ENCODE measurements at places on chromosomes 6 and 20.

GRCh38 chr20:64152906-64153305 is 11.3 kb upstream of the MYT1 start:
- no peak for DNase-seq

GRCh38 chr6:136655239-136656014 is 105.2 kb upstream of the MAP7 start:
- DNase-seq: no peak

- DNase-seq: peak; percentile 56
Observed at GRCh38 chr20:52312132-52312729, 120.7 kb upstream of the ZFP64 start.

GRCh38 chr6:64477391-64477790 is 841.8 kb downstream of the PHF3 start:
- DNase-seq: no peak

- DNase-seq: peak; percentile 64
Observed at GRCh38 chr6:7463785-7464184, 74.2 kb downstream of the RIOK1 start.

- DNase-seq: no peak
Observed at GRCh38 chr20:3532089-3532615, 61.3 kb downstream of the ATRN start.

DNA sequence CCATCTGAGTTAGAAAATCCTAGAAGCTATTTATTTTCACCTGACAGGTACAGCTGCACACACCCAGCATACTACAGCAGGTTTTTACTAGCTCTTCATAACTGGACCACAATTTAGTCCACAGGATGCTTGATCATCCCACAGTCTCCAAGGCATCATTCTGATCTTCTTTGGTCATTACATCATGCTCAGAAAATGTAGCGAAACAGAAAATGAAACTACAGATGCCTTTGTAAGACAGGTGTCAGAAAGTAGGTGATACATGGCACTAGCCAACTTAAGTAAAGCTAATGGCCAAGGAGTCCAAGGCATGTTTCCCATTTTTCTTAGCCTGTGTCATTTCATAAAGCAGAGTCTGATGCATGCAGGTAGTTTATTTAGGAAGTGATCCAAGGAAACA is 102.3 kb downstream of the HTR1B start:
- DNase-seq: no peak

DNA sequence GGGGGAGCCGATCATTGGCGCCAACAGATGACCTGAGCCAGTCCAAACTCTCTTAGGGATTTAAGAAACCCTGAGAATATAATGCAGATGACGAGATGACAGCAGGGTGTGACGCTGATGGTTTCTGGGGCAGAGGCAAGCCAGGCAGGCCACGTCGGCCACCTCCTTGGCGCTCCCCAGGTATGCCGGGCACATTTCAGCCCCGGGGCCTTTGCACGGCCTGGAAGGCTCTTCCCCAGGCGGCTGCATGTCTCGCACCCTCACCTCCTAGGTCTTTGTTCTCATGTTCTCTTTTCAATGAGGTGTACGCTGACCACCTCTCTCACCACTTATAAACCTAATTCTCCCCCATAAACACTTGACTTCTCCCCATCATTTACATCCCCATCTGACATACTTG is 64.9 kb downstream of the RBM38 start:
- DNase-seq: no peak

- no peak for DNase-seq
Observed at GRCh38 chr6:143549949-143550268, 38.4 kb upstream of the FUCA2 start.

- DNase-seq: no peak
Observed at GRCh38 chr6:19121521-19121920, 715.6 kb upstream of the ID4 start.

GRCh38 chr6:151881231-151881630 is 73.7 kb downstream of the ESR1 start:
- no peak for DNase-seq

DNA sequence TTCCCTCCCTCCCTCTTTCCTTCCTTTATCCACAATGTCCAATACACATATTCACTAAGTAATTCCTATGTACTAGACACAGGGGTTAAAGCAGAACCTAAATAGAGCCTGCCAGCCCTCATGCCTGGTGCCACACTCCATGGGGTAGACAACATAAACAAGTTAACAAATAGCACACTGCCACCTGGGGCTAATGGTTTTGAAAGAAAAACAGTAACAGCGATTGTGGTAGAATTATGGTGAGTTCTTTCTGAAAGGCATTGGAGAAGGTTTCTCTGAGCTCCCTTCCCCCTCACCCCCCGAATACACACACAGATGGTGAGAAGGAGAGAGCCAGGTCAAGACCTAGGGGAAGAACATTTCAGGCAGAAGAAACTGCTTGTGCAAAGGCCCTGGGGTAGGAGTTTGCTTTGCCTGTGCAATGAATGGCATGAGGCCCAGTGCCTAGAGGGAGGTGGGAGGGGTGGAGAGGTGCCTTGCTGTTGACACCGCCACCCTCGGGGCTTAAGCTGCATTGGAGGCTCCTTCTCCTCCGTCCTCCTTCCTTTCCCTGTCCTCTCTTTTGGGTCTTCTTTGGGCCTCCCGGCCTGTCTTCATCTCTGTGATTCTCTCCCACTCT is 502.4 kb upstream of the SULF2 start:
- DNase-seq: no peak

DNA sequence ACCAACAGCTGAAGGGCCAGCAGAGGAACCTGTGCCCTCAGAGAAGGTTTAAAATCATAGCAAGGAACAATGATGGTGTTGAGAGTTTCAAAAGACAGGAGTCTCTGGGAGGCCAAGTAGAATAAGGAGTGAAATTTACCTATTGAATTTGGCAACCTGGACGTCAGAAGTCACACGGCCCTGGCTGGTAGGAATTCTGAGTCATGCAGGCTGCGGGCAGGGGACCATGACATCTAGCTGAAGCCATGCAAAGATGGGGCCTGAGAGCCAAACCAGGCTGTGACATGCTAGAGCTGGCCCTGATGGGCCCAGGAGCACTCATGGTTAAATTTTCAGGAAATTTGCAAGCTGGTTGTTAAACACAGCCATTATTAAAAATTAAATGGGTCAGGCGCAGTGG is 64.0 kb upstream of the SNX9 start:
- no peak for DNase-seq

DNA sequence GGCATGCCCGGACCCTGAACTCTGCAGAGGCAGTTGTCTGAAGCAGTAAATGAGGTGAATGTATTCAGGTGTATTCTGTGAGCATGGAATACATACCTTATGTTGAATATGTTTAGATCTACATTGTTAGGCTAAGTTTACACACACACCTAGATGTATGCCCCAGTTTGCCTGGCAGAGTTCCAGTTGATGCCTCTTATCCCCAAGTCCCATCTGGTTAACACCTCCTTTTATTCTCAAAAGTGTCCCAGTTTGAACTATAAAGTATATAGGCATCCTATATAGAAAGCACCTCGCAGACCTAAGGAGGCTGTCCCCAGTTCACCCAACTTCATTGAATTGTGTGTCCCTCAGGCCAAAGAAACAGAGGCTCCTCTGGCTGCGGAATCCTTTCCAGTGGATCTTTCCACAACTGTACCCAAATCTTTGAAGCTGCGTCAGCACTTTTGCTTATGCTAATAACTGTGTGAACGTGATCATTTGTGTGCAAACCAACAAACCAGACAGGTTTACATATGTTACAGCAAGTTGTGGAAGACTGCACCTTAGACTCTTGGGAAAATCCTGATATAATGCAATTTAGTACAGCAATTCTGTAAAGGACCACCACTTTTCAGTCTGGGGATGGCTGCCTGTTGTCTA is 4.8 kb upstream of the DHX35 start:
- no peak for DNase-seq

- DNase-seq: no peak
Observed at GRCh38 chr6:11067348-11067747, 23.2 kb upstream of the ELOVL2 start.

DNA sequence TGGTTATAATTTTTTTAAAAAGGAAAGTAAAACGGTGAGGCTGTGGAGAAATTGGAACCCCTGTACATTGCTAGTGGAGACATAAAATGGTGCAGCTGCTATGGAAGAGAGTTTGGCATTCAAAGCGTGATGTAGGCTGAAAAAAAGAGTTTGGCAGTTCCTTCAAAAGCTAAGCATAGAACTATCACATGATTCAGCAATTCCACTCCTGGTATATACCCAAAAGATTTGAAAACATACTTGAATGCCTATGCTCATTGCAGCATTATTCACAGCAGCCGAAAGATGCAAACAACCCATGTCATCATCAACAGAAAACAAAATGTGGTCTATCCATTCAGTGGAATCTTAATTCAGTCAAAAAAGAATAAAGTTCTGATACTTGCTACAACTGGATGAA is 4.5 kb upstream of the SGK2 start:
- DNase-seq: no peak

DNA sequence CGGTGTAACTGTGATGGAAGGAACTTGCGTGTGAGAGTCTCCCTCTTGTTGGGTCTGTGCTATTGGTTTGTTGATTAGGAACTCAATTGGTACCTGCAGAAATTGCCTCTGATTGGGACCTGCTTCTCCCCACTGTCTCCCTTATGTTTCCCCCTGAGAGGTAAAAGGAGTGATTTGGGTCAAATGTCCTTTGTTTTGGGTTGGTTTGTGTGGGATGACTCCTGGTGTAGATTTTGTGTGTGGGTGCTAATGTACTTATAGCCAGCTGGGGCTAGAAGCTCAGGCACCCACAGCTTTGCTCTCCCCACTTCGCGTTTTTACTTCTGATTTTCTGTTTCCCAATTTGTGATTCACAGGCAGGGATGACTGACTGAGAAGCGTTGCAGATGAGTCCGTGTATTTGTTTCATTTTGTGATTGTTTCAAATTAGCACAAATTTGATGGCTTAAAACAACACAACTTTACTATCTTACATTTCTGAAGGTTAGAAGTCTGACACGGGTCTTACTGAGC is 79.1 kb downstream of the UTRN start:
- no peak for DNase-seq

DNA sequence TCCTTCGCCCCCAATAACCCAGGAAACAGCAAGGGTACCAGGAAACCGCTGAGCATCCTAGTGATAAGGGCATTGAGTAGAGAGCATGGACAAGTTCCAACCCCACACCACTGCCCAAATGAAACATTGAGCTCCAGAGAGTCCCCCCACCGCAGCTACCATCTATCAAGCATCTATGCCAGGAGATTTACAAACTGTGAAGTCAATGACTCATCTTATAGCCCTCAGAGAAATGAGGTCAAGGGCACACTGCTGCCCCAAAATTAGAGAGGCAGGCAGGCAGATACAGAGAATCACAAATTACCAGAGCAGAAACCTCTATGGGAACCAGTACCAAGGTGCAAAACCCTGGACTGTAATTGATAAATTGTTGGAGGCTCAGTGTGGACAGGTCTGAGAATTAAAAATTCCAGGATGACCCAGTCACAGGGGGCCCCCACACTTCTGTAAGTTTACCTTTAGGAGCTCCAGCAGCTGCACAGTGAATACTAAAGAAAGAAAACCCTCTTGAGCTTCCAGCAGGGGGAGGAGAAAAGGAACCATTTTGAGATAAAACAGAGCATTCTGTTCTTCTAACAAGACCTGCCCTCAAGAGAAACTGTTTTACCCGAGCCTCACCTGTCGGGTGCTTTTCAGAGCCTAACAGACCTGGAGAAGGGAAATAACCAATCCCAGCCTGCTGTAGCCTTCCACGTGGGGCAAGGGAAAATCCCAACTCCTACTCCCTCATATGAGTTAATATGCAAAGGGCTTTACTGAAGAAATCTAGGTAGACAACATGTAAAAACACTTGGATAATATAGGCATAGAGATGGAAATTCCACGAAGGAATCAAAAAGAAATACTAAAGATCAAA is 118.0 kb upstream of the ARID1B start:
- DNase-seq: no peak

- no peak for DNase-seq
Observed at GRCh38 chr6:163974322-163974721, 559.8 kb downstream of the QKI start.

DNA sequence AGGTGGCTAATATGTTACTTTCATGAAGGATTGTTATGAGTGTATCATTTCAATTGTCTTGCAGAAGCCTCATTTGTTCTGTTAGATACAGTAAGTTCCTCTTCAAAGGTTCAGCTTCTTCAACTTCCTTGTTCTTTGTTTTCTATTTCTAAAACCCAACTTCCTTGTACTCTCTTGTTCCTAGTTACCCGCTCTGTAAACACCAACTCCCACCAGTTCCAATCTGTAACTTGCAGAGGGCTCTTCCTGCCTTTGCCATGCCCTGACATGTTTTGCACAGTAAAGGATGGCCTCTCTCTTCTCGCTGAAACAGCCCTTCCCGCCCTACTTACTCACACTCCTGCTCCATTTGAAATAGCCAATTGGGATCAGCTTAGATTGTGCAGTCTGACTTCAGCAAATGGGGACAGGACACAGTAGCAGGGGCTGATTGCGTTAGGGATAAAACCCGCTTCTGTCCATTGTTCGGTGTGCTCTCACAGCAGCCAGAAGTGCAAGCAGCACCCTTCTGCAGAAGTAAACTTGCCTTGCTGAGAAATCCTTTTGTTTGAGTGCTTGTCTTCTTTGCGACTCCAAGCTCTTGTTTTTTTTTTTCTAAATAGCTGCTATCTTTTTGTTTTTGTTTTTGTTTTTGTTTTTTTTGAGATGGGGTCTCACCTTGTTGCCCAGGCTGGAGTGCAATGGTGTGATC is 45.9 kb upstream of the POU5F1 start:
- DNase-seq: no peak

DNA sequence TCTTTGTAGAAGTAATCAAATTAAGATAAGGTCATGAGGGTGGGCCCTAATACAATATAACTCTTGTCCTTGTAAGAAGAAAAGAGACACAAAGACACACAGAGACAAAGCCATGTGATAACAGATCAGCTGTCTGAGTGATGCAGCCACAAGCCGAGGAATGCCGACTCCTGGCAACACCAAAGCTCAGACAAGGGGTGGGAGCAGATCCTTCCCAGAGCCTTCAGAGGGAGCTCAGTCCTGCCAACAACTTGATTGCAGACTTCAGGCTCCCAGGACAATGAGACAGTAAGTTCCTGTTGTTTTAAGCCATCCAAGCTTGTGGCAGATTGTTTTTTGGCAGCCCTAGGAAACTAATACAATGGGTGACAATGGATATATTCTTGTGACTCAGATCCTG is 325.0 kb upstream of the AGPAT4 start:
- no peak for DNase-seq

DNA sequence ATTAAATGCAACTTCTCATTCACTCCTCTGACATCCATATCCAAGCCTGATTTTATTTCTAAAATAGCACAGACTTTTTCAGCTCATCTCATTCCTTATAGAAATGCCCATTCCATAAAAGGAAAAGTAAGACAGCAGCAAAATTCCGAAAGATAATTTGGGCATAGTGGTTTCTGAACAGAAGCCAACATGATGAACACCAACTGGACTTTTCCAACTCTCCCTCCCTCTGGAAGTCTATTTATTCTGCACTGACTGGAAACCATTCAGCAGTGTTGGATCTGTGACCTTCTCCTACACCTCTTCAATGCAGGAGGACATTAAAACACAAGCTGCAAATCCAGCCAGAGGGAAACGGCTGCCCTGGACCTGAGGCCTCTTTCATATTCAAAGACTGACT is 306.2 kb upstream of the NT5E start:
- no peak for DNase-seq

Data from iPS-NIHi11 (cell line).